ENCODE measurements at places on chromosomes 1 and 21.

DNA sequence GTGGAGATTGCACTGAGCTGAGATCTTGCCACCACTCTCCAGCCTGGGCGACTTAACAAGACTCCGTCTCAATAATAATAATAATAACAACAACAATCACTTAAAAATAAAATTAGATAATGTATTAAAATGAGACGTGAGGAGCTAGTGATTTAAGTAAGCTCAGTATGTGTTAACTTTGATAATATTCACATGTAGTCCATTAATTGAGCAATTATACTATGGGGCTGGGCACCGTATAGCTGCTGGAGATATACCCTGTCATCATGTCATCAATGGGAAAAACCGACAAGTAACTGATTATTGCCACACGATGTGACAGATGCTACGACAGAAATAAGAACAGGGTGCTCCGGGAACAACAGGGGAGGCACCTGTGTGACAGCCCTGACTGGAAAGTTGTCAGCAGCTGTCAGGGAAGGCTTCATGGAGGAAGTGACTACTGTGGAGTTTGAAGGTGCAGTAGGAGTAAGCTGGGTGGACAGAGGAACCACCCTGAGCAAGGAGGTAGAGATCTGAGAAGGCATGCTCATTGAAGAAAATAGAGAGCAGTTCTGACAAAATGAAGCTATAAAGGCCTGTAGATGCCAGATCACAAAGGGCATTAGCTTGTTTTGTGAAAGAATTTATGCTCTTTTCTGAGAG is 924 bp upstream of the CAMSAP2 start:
- no peak for DNase-seq

GRCh38 chr1:171884475-171884874 is 43.2 kb downstream of the DNM3 start:
- no peak for DNase-seq

DNA sequence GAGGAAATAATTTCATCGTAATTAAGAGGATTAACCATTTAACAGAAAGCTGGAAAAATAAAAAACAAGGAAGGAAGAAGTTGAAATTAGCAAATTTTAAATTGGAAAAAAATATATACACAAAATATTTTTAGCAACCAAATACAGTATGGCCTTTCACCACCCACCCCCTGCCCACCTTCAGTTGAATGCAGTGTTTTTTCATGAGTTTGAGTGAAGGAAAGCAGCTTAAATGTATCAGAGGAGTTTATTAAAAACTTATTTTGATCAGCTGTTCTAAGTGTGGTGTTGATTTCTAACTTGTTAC is 249.2 kb downstream of the DNM3 start:
- DNase-seq, result no peak

DNA sequence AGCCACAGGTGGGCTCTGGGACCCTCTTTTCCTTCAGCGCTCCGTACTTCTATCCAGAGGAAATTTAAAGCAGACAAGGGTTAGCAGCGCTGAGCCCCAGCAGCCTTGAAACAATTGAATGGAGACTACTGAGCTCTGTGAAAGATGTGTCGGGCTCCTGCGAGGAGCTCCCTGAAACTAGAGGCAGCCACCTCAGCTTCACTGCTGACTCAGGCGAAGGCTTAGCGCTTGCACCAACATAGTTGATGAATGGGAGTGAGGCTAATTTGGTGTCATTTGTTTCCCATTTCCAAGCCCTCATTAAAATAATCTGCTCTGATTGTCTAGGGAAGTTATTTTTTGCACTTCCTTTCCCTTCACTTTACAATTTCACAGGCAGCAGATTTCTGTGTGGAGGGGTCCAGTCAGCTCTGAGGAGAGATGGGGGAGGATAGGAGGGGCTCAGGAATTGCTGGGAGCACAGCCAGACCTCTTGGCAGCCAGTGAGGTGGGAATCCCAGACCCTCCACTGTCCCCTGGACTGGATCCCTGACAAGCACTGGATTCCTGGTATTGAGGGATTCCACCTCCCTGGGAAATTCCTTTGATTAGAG is 398.9 kb upstream of the PLXNA2 start:
- DNase-seq, result no peak

DNA sequence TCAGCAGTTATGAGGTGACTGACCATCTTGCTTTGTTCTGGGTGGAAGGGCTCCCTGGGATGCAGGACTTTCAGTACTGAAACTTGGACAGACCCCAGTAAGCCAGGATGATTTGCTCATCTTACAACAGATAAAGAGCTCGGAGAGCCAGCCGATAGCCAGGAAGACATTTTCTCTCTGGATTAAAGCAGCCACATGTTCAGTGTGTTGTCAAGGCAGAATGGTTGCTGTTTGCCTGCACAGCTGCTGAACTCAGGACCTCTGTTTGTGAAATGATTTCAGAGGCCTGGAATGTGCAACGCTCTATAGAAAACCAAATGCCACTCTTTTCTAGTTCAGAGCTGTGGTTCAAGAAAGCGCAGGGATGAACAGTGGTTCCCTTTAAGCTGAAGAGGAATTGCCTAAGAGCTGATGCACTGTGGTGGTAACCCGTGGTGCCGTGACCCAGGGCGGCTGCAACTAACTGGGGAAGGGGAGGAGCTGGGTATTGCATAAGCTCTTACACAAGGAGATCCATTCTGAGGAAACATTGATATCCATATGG is 40.7 kb downstream of the CASQ2 start:
- DNase-seq, result peak; percentile 99

DNA sequence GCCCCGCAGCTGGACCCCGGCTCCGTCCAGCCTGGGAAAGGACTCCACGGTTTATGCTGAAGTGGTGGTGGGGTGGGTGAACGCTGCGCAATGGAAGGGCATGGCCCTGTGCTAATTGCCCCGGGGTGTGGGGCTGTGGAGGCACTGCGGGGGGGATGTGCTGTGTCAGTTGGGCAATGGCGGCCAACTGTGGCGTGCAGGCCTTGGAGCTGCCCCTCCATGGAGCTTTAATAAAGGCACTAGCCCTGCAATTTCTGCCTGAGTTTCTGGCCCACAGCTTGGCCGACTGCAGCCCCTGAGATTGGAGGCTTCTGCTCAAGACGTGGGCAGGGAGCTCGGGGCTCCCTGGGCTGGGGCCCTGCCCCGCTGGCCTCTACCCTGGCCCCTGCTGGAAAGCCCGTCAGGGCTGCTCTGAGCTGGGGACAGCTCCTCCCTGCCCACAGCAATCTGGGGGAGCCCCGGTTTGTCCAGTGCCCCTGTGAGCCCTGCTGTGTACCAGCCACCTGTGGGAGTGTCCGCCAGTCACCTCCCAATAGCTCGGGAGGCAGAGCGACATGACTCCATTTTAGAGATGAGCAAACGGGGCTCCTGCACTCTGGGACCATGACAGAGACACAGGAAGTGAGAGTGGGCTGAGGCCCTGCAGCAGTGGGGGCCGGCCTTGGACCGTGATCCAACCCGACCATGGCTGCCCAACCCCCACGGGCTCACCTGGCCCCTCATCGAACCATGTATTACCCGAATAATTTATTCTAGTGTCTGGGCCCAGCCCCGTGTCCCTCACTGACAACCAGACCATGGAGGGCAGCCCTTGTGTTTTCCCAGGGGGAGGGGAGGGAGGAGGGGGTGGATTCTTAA is 8.7 kb upstream of the TNFRSF14 start:
- no peak for DNase-seq

- no peak for DNase-seq
Observed at GRCh38 chr1:119920104-119920968, 24.0 kb upstream of the ADAM30 start.

GRCh38 chr1:38502758-38503157 is 356.8 kb downstream of the RRAGC start:
- DNase-seq, result no peak

DNA sequence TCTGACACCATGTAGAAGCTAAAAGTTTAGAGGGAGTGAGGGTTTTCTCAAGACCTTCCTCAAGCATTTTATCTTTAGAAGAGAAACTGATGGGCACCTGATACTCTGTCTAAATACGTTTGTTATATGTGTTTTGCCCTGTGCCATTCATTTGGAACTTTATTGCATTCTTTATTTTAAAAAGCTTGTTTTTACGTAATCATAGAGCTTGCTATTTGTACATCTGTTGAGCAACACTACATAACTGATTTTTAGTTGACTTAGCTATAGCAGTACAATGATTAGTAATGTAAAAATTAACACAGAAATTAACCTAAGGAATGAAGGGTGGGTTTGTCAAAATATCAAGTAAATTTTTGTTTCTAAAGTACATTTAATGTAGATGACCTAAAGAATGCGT is 88.5 kb downstream of the RUNX3 start:
- DNase-seq, result no peak

DNA sequence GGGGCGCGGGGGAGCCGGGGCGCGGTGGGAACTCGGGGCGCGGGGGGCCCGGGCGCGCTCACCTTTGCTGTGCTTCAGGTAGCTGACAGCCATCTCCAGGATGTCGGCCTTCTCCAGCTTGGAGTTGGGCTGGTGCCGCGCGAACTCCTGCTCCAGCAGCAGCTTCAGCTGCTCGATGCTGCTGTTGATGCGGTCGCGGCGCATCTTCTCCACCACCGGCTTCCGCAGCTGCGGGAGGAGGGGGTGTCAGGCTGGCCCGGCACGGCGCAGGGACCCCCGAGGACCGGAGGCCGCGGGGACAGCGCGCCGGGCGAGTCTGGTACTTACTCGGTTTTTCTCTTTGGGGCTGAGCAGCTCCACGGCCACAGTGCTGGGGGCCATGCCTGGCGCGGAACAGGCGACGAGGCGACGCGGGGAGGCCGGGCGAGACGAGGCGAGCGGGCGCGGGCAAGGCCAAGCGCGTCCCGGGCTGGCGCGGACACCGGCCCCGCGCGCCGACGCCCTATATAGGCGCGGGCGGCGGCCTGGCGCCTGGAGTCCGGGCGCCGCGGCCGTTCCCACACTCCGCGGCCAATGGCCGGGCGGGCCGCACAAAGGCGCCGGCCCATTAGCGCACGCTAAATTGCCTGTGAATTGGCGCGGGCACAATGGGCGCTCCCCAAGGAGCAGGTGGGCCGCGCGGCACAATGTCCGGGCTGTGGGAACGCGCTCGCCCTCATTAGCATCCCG is at the start of gene HES5:
Gene HES5 (minus strand): TSS at position 480 of the 729 bp plus-strand sequence. CDS start 99 bp downstream, at position 381.
- no peak for DNase-seq

- no peak for DNase-seq
Observed at GRCh38 chr1:18891426-18891780, 11.0 kb downstream of the ALDH4A1 start.

- peak; percentile 9 for DNase-seq
Observed at GRCh38 chr1:179586107-179586823, 5.4 kb upstream of the TDRD5 start.
